ENCODE measurements at places on chromosomes 5 and 9. TPM values are rescaled to one million over a fixed set of nuclear protein-coding genes. Genes with fewer than 3 reads are reported as not detected.

GDNF gene
- not detected for total RNA-seq

LCN2 gene
- 0.19 TPM for total RNA-seq

BRINP1 gene
- total RNA-seq: not detected

ADAMTS19 gene
- 45.1 TPM for total RNA-seq

CCDC192 gene
- total RNA-seq: not detected

PCDHB4 gene
- total RNA-seq: 0.21 TPM

CLIC3 gene
- total RNA-seq: 0.64 TPM

TIGD6 gene
- 7.4 TPM for total RNA-seq

DDX4 gene
- total RNA-seq: not detected

FOXE1 gene
- total RNA-seq: not detected

EDIL3 gene
- total RNA-seq: 227 TPM

DNA sequence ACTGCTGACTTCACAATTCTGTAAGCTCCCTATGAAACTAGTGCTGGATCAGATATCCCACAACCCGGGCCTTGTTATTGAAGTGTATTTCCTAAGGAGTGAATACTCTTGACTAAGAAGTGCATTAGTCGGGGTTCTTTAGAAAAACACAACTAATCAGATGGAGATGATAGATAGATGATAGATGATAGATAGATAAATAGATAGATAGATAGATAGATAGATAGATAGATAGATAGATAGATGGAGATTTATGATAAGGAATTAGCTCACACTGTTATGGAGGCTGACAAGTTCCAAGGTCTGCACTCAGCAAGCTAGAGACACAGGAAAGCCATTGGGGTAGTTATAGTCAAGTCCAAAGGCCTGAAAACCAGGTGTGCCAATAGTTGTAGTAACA, 214.6 kb upstream of the COX7C start:
- no peak for DNase-seq

DNA sequence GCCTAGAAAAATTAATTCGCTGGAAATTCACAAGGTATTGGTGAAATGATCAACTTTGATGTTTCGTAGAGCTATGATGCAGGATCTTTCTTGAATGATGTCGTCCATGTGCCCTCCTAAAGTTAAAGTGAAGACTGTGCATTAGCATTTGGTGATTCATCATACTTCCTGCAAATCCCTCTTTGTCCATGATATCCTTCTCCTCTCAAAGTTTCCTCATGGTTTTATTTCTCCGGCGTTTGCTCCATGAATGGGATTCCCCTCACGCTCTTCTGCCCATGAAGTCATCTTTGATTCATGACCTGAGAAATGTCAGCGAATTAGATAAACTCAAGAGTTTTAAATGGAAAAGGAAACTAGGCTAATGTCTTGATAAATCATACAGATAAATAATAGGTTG, 372.7 kb downstream of the PSAT1 start:
- DNase-seq: no peak

DNA sequence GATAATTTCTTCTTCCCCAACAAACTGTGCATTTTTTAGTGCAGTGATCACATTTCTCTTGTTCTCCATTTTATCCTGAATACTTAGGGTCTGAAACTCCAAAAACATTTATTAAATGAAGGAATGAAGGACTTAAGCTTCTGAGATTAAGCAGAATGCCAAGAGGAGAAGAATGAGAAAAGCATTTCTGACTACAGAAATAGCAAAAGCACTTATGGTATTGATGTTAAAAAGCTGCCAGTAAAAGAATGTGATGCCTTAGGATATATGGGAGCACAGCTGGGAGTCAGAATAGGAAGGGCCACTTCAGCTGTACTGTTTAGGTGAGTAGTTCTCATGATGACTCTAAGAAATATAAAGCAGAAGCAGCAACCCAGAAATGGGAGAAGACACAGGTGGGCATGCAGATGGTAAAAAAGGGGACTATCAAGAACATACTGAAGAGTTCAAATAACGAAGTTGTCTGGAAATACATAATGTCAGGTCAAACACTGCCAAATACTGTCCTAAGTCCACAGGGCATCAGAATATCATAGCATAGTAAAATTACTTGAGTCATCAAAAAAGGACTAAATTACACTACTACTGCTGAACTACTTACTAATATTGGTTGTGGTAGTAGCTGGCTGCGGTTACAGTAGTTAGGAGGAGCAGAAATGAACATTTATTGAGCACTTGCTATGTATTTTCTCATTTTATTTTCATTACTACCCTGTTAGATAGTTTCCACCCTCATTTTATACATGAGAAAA, 132.7 kb downstream of the MAPKAP1 start:
- no peak for DNase-seq

GRCh38 chr9:85416715-85417114, 325.0 kb downstream of the AGTPBP1 start:
- no peak for DNase-seq

GRCh38 chr9:114030364-114030763, 47.7 kb downstream of the AMBP start:
- no peak for DNase-seq

DNA sequence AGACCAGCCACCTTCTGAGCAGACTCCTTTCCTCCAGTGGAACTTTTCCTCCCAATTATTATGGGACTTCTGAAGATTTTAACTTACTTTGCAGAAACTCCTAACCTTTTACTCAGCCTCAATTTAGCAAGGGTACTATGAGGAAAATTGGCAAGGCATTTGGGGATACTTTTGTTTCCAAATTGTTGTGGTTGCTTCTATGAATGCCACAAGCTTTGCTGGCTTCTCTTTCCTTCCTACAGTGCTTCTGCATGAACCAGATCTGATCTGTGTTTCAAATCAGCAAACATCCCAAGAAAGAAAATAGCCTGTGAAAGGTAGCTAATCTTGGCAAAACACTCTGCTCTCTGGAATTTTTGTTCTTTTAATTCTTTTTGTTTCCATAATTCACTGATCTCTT, 57.3 kb upstream of the TAF11L2 start:
- DNase-seq: no peak

GRCh38 chr5:22473886-22474285, 379.3 kb downstream of the CDH12 start:
- no peak for DNase-seq

DNA sequence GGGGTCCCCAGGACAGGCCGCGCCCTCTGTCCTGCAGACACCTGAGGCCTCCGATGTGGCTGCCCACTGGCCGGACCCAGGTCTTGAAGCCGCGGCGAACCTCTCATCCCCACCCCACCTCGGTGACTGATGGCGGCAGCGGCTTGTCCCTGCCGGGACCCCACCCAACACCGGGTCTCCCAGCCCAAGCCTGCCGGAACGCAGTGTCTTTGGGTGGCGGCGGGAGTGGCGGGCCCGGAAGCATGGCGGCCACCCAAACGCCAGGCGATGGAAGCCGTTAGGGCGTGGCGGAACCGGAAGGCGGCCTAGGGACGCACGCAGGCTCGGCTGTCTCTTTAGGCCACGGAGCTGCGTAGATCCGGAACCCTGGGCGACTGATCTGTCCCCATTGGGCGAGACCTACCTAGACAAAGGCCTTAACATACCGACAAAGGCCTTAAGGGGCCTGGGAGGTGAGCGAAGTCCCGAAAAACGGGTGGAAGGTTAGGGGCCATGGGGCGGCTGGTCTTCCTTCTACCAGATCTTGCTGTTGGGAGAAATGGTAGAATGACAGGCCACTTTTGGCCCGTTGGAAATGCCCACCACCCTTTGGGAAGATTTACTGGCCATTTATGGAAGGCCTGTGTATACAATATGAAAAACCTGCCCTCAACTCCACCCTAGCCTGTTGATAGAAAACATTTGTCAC, 94.6 kb upstream of the SMC2 start:
- no peak for DNase-seq

GRCh38 chr5:154421868-154422267, 23.9 kb upstream of the SAP30L start:
- no peak for DNase-seq

DNA sequence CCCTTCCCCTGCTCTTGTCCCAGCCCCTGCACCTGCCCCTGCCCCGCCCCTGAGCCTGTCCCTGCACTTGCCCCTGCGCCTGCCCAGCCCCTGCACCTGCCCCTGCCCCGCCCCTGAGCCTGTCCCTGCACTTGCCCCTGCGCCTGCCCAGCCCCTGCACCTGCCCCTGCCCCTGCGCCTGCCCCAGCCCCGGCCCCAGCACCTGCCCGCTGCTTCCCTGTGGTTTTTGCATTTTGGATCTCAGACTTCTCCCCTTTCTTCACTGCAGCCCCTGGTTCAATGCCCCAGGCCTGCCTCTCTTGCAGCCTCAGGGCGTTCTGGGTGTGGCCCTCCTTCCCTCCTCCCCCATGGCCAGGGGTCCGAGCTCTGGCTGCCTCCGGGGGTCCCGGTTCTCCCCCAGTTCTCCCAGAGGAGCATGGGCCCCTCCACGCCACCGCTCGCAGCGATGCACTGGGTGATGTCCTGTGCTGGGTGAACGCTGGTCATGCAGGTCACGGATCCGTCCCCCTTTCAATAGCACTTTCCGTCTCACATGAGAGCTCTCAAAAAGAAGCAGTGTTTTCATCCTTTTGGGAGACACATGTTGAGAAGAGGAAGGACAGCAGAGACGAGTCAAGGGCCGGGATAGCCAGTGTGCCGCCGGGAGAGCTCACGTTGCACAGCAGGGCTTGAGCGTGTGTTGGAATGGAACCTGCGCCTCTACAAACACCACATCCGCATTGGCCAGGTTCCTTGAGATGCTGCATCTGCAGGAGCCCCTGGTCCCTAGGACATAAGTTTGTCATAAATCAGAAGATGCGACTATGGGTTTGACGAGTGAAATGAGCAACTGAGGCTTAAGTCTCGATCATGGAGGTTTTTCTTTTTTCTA, 44.0 kb upstream of the IRX4 start:
- DNase-seq: no peak

- DNase-seq: peak; percentile 82
Observed at GRCh38 chr9:123329329-123329955, 26.6 kb upstream of the CRB2 start.

DNA sequence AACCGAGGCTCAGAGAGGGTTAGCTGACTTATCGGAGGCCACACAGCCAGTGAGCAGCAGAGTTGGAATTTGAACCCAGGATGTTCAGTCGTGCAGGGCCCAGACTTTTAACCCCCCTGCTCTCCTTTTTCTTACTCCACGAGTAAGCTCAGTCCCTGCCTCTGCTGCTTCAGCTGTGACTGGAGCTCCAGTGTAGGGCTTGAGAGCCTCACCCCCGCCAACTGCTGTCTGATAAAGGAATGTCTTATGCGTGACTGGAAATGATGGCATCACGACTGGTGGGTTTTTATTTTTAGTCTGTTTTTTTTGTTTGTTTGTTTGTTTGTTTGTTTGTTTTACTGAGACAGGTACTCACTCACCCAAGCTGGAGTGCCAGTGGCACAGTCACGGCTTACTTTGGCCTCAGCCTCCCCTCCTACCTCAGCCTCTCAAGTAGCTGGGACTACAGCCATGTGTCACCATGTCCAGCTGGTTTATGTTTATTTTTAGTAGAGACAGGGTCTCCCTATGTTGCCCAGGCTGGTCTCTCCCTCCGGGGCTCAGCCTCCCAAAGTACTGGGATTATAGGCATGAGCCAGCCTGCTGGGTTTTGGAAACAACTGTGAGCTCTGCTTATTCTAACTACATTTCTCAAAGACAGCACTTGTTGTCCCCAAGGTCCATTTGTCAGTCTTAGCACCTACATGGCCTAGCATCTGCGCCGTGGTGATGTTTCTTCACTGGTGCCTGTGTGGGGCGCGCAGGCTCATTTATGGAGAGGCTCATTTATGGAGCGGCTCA, 52.5 kb upstream of the NCS1 start:
- no peak for DNase-seq

DNA sequence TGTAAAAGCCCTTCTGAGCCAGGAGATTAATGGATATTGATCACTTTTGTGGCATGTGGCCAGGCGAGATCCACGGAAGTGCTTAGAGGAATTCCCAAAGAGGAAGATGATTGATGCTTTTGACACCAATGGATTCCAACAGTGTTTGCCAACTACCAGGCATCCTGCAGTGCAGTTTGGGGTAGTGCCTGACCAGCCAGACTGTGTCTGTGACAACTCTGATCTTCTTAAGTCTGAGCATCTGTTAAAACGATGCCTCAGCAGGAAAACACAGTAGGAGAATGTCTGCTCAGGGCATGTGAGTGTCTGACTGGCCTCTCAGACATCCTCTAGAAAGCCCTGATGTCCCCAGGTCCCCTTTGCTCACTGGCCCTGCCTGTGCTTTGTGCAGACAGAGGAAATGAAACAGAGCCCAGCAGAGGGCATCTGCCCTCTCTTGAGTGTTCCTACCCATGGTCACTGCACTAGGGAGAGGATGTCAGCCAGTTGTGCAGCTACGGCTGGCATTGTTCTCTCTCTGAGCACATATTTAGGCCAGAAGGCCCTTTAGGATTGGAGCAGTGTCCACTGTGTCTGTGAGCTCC, 57.0 kb downstream of the TRPC7 start:
- peak; percentile 17 for DNase-seq

DNA sequence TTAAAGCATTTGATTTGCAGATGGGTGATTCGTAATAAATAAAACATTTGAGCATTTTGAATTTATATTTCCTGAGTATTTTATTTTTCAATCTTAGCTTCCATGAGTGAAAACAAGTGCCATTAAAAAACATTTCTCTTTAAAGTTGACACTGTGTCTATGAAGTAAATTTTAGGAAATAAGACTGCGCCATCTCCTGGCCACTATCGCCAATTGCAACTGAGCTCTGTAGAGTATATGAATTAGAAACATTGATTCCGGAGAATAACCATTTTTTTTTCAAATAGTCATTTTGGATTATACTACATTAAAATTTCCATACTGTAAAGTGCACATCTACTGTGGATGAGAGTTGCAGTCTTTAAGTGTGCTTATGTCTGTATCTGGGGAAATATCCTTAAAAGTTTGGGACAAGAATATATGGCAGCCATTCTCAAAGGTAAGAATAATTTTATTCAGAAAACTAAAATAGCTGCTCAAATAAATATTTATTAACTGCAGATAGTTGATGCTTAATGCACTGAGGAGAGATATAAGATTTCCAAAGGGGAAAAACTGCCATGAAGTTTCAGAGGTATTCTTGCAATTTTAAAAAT, 5.9 kb downstream of the DMRTA1 start:
- DNase-seq: peak; percentile 8

- no peak for DNase-seq
Observed at GRCh38 chr5:130282049-130282448, 377.8 kb downstream of the CHSY3 start.

GRCh38 chr9:135180586-135180985, 93.1 kb downstream of the OLFM1 start:
- DNase-seq: no peak

DNA sequence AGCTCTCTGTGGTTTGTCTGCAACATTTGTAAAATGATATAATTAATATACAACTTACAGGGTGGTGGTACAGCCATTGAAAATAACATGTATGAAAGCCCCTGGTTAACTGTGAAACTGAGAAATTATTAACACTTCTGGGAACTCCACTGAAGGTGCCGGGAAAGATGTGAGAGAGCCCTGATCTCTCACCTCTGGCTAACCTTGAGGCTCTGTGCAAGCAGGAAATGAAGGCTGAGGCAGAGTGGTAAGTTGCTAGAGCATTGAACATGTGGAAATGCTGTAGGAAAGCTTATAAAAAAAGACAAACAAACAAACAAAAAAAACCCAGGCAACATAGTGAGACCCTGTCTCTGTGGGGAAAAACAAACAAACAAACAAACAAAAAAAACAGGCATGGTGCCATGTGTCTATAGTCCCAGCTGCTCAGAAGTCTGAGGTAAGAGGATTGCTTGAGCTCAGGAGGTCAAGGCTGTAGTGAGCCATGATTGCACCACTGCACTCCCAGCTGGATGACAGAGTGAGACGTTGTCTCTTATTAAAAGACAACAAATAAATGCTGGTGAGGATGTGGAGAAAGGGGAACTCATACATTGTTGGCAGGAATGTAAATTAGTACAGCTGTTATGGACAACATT, 7.5 kb downstream of the CATSPER3 start:
- no peak for DNase-seq

All from H4 (cell line).